ENCODE measurements at places on chromosomes 2 and 18.
A peak's percentile ranks its signal among the peaks of the same experiment; 100 is the strongest.

DNA sequence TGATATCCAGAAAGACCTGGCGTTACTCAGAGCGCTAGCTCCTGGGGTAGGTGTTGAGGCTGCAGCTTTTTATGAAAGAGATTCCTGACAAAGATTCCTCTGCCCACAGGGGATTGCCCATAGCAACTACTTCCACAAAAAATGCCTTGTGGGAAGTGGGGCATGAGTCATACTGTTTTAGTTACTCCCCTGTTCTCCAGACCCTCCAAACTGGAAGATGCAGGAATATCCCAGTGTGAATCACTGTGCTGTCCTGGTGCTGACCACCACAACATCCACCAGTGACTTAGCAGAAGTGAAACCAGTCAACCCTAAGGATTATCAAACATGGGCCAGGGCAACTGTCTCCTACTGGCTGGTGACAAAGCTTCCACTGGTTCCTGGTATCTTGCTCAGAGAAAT is 61.8 kb downstream of the CDH2 start:
- no peaks in the 10 kb centered on the region for H3K4me1 ChIP-seq
- H3K4me3 ChIP-seq: no peak overlapping the region
- no peaks in the 10 kb centered on the region for H3K36me3 ChIP-seq
- no peak overlapping the region for H3K27ac ChIP-seq
- H3K27me3 ChIP-seq: no peaks in the 10 kb centered on the region

DNA sequence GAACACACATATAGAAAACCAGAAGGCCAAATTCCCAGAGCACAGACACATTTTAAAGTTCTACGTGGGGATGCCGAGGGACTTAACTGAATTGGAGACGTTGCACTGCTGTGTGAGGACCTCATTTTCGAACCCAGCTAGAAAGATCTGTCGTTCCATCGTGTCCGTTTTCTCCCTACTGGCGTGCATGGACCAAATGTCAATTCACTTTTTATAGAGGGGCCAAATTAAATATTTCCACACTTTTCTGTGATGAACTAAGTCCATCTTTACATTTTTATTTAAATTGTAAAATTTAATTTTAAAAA is 692 bp upstream of the TSHZ1 start:
- peaks cover 11% of the 10 kb centered on the region for H3K36me3 ChIP-seq
- DNase-seq: no peak
- peak overlapping the region; percentile 90 for H3K4me3 ChIP-seq
- peak overlapping the region; percentile 98 for H3K27ac ChIP-seq

GRCh38 chr2:206217743-206218142 is 56.7 kb upstream of the ZDBF2 start:
- H3K27ac ChIP-seq: no peak overlapping the region
- H3K27me3 ChIP-seq: peaks cover 23% of the 10 kb centered on the region
- H3K4me1 ChIP-seq: peaks cover 2% of the 10 kb centered on the region

DNA sequence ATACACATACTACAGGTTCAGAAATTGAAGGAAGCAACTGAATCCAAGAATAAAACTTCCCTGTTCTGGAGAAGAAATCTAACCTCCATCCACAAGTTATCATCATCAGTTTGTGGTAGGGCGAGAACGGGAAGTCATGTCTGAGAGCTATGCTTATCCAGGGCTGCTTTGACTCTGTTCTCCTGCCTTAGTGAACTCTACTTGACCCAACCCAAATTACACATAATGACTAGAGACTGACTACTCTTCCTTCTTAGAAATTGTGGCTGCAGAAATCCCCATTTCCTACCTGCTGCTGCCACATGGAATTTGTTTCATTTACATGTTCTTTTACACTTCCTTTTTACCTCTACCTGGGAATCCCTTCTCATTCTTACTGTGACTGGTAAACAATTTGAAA is 1102.6 kb upstream of the PIK3C3 start:
- H3K4me1 ChIP-seq: no peaks in the 10 kb centered on the region
- no peak for DNase-seq
- H3K4me3 ChIP-seq: no peak overlapping the region
- H3K36me3 ChIP-seq: no peaks in the 10 kb centered on the region
- no peak overlapping the region for H3K27ac ChIP-seq

- no peak for DNase-seq
- peaks cover 1% of the 10 kb centered on the region for H3K36me3 ChIP-seq
- no peaks in the 10 kb centered on the region for H3K27me3 ChIP-seq
- H3K4me3 ChIP-seq: no peak overlapping the region
Observed at GRCh38 chr18:5095239-5095638, 101.8 kb downstream of the AKAIN1 start.

GRCh38 chr18:13574355-13574754 is 152.0 kb downstream of the FAM210A start:
- no peak overlapping the region for H3K27ac ChIP-seq
- H3K36me3 ChIP-seq: peaks cover 5% of the 10 kb centered on the region
- H3K27me3 ChIP-seq: no peaks in the 10 kb centered on the region
- peaks cover 52% of the 10 kb centered on the region for H3K4me1 ChIP-seq
- no peak overlapping the region for H3K4me3 ChIP-seq
- DNase-seq: no peak

GRCh38 chr2:39529836-39530235 is 92.8 kb upstream of the MAP4K3 start:
- H3K27me3 ChIP-seq: peaks cover 4% of the 10 kb centered on the region
- no peak overlapping the region for H3K27ac ChIP-seq
- H3K4me3 ChIP-seq: no peak overlapping the region
- H3K4me1 ChIP-seq: peaks cover under 1% of the 10 kb centered on the region

DNA sequence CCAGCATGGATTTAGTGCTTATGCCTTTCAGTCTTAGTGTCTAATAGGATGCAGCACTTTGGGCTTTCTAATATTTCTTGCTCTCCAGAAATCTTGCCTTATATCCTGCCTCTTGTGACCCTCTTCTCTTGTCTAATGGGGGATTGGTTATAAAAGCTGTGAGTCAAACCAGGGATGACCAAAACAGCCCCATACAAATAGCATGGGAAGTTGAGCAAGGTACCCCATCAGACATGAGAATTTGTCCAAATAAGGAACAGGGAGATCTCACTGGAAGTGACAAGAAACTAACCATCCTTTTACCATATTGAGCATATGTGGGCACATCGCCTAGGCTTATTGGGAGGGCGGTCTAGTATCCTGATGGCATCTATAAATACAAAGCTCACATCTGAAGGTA is 78.8 kb upstream of the BZW1 start:
- peaks cover 12% of the 10 kb centered on the region for H3K4me1 ChIP-seq
- no peak overlapping the region for H3K4me3 ChIP-seq
- H3K27me3 ChIP-seq: peaks cover 2% of the 10 kb centered on the region
- no peaks in the 10 kb centered on the region for H3K36me3 ChIP-seq

DNA sequence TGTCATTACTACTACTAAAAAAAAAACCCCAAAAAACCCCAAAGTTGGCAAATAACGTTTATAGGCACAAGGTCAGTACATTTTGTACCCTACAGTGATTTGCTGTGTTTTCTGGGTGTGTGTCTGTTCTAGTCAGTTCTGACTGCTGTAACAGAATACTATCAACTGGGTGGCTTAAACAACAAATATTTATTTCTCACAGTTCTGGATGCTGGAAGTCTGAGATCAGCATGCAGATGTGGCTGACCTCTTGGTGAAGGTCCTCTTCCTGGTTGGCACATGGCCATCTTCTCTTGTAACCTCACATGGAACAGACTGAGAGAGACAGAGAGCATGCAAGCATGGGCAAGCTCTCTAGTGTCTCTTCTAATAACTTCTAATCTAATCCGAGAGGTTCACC is 103.1 kb downstream of the CERS6 start:
- H3K4me3 ChIP-seq: no peak overlapping the region
- H3K36me3 ChIP-seq: peaks cover 20% of the 10 kb centered on the region
- DNase-seq: no peak

- H3K4me3 ChIP-seq: no peak overlapping the region
- no peaks in the 10 kb centered on the region for H3K4me1 ChIP-seq
- no peaks in the 10 kb centered on the region for H3K36me3 ChIP-seq
- H3K27ac ChIP-seq: no peak overlapping the region
- no peaks in the 10 kb centered on the region for H3K27me3 ChIP-seq
Observed at GRCh38 chr2:68115965-68116364, 41.7 kb upstream of the PNO1 start.

DNA sequence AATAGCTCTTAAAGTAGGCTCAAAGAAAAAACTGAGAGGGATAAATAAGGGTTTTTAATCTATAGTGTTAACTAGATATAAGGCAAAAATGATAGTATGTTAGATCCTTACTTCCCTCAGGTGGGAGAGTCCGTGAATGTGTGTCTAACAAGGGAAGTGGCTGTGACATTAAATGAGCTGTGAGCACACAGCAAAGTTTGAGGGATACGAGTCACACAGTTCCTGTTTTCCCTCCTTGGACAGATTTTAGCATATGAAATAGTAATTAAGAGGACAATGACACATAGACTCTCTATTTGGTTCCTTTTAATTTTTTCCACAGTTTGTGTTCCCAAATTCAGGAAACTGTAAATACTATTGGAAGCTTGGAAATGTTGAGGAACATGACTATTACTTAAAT is 148.4 kb upstream of the CAVIN2 start:
- no peak overlapping the region for H3K27ac ChIP-seq
- peaks cover 8% of the 10 kb centered on the region for H3K27me3 ChIP-seq
- DNase-seq: no peak
- no peaks in the 10 kb centered on the region for H3K4me1 ChIP-seq
- H3K4me3 ChIP-seq: no peak overlapping the region

DNA sequence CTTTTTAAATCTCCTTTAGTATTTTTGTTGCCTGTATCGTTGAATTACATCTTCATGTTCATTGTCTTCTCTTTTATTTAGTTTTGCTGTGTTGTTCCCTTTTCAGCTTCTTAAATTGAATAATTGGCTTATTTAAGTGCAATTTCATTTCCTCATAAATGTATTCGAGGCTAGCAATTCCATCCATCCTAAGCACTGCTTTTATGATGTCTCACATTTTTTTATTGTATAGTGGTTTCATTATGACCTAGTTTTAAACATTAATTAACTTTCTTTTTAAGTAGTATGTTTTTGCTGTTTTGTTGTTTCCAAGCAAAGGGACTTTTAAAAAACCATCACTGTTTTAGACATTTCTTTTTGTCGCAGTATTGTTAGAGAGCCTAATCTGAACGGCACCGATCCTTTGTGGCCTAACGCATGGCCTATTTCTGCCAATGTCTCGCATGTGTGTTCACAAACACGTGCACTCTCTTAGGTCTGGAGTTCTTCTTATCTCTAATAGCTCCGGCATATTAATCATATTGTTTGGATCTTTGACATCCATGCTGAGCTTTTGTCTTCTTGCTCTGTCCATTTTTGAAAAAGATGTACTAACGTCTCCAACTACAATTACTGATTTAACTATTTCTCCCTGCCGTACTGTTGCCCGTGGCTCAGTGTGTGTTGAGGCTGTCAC is 59.6 kb upstream of the ZNF516 start:
- DNase-seq: no peak
- no peaks in the 10 kb centered on the region for H3K4me1 ChIP-seq
- H3K27me3 ChIP-seq: peaks cover 5% of the 10 kb centered on the region
- H3K36me3 ChIP-seq: no peaks in the 10 kb centered on the region
- H3K27ac ChIP-seq: no peak overlapping the region

DNA sequence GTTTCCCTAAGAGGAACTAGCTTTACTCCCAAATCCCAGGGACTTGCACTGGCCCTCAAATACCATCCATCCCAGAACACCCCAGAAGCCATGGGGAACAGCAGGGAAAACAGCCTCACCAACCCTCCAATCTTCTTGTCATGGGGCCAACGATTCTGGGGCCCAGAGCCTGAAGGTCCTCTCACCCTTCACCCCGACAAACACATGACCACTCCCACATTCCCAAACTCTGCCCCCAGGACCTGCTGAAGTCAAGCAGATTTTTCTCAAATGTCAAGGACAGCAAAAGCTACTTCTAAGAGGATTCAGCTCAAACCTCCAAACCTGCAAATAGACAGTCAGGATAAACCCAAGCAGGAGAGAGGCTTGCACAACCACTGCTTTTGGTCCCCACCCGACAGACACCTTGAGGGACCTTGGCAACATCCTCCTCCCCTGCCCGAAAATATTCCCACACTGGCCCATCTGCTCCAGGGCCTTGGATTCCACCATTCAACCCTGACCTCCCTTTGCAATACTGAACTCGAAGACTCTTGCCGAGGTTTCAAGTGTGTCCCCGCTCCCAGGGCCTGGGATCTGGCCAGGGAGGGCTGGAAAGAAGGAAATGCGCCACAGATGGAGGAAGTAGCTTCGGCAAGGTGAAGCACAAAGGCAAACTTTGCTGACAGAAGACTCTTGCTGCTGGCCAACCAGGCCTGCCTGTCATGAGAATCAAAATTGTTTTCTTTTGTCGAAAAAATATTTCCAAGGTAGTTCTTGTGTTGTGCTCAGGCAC is 143.3 kb downstream of the ZFP36L2 start:
- H3K4me3 ChIP-seq: no peak overlapping the region
- H3K27ac ChIP-seq: no peak overlapping the region
- H3K4me1 ChIP-seq: peaks cover 3% of the 10 kb centered on the region
- H3K36me3 ChIP-seq: no peaks in the 10 kb centered on the region
- DNase-seq: no peak

GRCh38 chr2:202721621-202722020 is 86.9 kb downstream of the FAM117B start:
- H3K4me3 ChIP-seq: no peak overlapping the region
- no peak overlapping the region for H3K27ac ChIP-seq
- no peaks in the 10 kb centered on the region for H3K27me3 ChIP-seq
- peaks cover 16% of the 10 kb centered on the region for H3K4me1 ChIP-seq
- DNase-seq: no peak

DNA sequence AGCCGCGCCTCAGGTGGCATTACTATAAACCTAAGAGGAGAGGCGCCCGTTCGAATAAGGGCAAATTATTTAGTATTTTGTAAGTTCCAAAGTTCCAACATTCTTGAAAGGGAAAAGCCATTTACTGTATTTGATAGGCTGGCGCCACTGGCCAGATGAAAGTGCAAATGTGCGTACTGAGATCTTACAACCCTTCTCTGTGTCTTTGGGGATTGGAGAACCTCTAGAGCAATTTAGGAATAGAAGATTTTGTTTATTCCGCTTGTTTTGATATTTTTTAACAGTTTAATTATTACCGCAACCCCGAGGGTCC is 467 bp upstream of the WDR35 start:
- no peak for DNase-seq
- H3K27me3 ChIP-seq: peaks cover 9% of the 10 kb centered on the region
- H3K4me3 ChIP-seq: peak overlapping the region; percentile 90
- peak overlapping the region; percentile 60 for H3K27ac ChIP-seq
- peaks cover 23% of the 10 kb centered on the region for H3K4me1 ChIP-seq

DNA sequence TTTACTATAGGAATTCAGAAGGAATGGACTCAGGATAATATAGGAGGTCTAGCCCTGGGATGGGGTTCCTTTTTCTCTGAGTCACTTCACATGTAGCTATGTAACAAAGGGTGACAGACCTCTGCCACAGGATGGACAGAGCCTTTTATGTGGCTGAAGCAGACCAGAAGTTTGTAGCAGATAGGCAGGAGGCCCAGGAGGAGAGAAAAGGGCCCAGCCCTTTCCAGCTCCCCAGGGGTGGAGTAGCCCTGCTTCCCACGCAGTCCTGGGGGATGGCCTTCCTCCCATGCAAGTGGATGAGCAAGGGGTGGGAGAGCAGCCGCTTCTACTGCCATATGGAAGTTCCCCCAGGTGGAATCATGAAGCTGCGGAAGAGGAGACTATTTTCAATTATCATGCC is 40.3 kb downstream of the ARMC9 start:
- no peaks in the 10 kb centered on the region for H3K36me3 ChIP-seq
- no peak overlapping the region for H3K4me3 ChIP-seq
- no peaks in the 10 kb centered on the region for H3K4me1 ChIP-seq
- no peak for DNase-seq
- H3K27ac ChIP-seq: no peak overlapping the region
